ENCODE measurements at places on chromosomes 12 and 14.

GRCh38 chr12:25894759-25895158, 63.7 kb upstream of the RASSF8 start:
- DNase-seq = no peak

GRCh38 chr12:44696542-44696941, 179.6 kb downstream of the NELL2 start:
- no peak for DNase-seq

DNA sequence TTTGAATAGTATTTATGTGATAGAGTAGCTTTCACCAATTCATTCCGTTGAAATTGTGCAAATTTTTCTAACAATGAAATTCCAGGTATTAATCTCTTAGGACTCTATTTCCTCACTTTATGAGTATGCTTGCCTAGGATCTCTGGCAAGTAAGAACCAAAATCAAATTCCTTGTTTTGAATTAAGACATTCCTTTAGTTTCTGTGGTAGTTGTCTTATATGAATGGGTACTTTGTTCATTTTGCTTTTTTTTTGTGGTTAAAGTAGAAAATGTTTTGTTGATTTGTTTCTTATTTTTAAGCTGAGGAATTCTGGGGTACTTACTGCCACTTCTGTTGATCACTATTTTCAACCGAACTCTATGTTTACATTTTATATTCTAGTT, 59.8 kb downstream of the KITLG start:
- no peak for DNase-seq

DNA sequence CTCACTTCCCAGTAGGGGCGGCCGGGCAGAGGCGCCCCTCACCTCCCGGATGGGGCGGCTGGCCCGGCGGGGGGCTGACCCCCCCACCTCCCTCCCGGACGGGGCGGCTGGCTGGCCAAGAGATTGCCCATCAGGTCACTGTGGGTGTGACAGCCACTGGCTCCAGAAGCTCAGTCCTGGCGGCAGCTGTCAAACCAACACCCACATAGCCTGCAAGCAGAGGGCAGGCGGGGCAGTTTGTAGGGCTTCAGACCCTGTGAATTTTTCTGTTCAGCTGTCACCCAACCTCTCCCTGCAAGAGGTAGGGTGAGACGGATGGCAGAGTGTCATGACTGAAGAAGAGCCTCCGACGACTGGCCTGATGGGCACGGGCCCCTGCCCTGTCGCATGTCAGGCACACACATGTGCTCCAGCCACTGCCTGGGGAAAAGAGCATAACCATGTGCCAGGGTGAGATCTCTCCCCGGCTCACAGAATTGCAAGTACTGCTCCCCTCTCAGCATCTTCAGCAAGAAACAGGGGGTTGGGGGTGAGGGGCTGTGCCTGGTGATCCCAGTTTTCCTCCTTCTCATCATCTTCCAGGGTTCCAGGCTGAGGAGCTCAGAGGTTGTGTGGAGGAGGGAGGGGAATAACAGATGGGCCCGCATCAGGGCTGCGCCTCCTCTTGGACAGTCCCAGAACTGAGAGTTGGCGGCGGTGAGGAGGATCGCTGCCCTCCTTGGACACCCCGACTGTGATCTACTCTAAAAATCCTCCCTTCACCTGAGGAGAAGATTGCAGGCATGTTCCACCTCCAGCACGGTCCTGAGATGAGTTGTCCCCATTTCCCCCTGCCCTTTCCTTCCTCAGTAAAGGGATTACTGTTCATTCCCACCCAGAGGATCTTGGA, 11.2 kb upstream of the PRPH start:
- DNase-seq = no peak

DNA sequence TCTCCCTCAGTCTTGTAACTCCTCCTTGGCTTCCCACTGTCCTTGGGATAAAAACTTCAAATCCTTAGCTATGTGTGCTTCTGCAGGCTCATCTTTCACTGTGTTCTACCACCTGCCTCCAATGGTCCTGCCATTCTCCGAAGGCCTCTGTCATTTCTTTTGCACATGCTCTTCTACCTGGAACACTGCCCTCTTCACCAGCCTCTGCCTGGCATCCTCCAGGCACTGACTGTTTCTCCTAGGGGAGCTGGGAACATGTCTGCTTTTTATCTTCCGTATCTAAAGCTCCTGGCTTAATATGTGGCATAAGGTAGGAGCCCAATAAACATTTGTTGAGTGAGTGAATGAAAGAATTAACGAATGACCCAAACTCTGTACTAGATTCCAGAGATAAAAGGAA, 603.3 kb upstream of the TMEM132C start:
- no peak for DNase-seq

- no peak for DNase-seq
Measured at GRCh38 chr14:36067428-36068187, 108.9 kb downstream of the PTCSC3 start.

DNA sequence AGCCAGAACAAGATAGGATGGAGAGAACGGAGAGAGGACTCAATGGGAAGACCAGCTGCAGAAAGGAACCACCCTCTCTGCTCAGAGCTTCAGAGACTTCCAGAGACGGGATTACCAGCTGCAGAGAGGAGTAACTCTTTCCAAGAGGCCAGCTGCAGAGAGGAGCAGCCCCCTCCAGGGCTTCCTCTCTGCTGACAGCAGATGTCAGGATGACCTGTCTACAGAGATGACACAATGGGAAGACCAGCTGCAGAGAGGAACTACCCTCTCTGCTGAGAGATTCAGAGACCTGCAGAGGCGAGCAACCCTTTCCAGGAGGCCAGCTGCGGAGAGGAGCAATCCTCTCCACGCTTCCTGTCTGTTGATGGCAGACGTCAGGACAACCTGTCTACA, 61.8 kb downstream of the KLRG1 start:
- no peak for DNase-seq

GRCh38 chr12:90958347-90958746, 3.4 kb upstream of the CCER1 start:
- no peak for DNase-seq

GRCh38 chr12:28294300-28294699, 104.0 kb downstream of the CCDC91 start:
- DNase-seq = no peak

GRCh38 chr12:106736051-106736957, 38.2 kb upstream of the RIC8B start:
- DNase-seq = no peak

GRCh38 chr14:53390008-53390407, 236.9 kb upstream of the DDHD1 start:
- no peak for DNase-seq

DNA sequence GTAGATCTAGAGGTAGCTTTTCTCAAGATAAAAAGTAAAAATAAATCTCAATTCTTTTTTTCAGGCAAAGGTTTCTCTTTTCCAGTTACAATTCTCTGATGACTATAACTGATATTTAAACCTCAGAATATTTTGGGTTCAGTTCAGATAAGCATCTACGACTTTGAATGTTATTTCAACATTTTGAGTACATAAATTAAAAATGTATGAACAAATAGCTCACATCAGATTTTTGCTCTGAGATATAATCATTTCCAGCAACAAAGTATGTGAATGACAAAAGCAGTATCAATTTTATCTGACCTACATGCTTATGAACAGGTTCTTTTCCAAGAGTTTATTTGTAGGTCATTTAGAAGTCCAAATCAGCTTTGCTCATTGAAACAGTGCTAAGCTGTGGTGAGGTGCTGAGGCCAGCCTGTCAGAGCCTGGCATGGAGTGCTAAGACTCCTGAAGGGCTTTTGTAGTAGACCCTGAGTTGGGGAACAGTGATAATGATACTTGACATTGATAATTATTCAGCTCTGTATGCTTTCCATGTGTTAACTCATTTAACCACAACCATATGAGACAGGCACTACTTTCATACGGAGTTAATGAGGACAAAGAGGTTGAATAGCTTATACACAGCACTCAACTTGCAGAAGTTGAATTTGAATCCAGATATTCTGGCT, 205.0 kb upstream of the DCN start:
- no peak for DNase-seq

GRCh38 chr12:50192908-50193307, 25.7 kb upstream of the CERS5 start:
- no peak for DNase-seq

DNA sequence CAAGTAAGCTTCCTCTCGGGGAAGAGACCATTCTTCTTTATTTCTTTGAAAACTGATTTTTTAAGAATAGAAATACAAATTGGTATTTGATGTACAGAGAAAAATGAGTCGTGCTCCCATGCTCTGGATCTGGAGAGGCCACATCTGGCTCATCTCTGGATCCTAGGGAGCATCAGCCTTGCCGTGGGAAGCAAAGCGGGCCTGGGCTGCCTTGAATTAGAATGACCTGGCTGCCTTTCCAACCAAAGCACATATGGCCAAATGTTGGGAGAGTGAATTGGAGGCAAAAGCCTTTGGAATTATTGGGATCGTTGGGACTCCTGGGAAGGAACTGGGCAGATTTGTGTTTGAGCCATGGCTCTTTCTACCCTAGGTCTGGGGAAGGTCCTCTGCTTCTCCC, 80.0 kb downstream of the SLC25A47 start:
- no peak for DNase-seq

DNA sequence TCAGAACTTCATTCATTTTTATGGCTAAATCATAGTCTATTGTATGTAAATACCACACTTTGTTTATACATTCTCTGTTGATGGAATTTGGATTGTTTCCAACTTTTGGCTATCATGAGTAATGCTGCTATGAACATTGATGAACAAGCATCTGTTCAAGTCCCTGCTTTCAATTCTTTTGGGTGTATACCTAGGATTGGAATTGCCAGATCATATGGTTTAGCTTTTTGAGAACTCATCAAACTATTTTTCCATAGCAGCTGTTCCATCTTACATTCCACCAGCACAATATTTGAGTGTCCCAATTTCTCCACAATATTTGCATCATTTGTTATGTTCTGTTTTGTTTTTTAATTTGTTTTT, 52.3 kb upstream of the CCND2 start:
- no peak for DNase-seq

DNA sequence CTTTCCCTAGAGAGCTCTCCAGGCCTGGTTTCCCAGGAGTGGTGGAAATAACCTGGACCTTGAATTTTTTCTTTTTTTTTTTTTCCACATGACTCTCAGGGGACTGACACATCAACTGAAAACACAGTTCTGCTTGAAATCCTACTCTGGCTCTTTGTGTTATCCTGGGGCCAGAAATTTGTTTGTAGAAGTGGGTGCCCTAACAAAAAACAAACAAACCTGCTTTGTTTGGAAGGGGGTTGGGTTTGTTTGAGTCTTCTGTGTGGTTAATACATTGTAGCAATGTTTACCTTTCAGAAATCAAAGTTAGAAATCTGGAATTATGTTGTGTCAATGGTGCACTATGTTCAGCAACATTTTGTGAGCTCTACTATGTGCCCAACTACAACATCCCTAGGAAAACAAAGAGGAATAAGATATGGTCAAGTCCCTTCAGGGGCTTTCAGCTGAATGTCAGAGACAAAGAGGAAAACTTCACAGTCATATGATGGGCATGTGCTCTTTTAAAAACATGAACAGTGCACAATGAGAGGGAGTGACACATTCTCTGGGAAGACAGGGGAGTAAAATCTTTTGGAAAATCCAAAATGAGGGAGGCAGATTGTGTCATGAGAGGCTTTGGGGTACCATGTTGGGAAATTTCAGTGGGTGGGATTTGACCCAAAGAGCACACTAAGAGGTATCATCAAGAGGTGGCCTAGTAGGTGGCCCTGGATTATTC, 1.5 kb upstream of the IGF1 start:
- no peak for DNase-seq

- DNase-seq = no peak
Measured at GRCh38 chr12:591167-592023, 71.8 kb downstream of the NINJ2 start.
